ENCODE measurements at places on chromosomes 3 and 15.

GRCh38 chr3:138066972-138067371, 48.4 kb downstream of the DZIP1L start:
- no peak for DNase-seq

- DNase-seq: no peak
Observed at GRCh38 chr3:106332884-106333283, 464.1 kb upstream of the CBLB start.

DNA sequence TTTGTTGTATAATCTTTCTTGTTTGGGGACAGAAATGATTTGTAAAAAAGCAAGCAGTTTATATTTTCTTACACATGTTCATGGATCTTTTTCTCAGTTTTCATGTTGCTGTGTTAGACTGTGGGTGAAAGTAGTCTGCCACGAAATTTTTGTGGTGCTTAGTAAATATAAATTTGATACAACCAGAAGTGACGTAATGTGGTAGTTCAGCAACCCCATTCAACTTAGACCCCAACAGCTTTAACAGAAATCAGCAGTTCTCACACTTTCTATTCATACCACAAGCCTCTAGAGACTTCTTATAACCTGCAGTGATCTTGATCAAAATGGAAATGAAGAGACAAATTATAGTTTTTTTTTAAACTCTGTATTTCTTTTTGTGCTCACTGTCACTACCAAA, 120.2 kb upstream of the IGSF10 start:
- peak; percentile 71 for DNase-seq

- no peak for DNase-seq
Observed at GRCh38 chr15:98043160-98044014, 82.9 kb downstream of the ARRDC4 start.

DNA sequence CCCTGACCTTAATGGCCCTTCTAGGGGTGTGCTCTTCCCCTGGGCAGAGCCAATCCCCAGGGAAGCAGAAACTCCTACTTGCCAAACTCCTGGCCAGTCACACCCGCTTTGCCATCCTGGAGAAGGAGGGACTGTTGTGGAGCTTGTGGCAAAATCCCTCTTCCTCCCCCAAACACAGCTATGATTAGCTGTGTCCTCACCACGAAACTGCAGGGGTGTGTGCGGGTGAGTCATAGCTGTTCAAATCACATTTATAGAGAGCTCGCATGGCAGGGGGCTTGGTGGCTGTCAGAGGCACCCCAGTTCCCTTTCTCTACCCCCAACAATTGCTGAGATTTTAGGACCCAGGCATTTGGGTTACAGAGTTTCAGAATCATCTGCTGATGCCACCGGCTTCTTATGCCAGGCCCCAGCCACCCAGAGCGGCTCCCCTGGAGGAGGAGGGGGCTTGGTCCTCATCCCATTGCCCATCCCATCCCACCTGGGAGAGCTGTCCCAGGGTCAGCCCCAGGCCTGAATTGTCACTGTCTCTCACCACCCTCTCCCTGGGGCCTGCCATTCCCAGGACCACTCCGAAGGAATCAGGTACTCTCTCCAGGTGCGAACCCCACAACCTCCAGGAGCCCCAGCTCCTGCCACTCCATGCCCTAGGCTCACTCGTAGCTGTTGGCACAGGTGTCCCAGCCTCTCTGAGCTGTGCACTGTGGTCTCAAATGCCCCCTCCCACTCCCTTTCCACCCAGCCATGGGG, 28.8 kb upstream of the MAGEF1 start:
- peak; percentile 59 for DNase-seq

- peak; percentile 55 for DNase-seq
Observed at GRCh38 chr3:120645083-120645845, 36.8 kb downstream of the HGD start.

- peak; percentile 62 for DNase-seq
Observed at GRCh38 chr3:16665282-16665741, 60.1 kb upstream of the DAZL start.

DNA sequence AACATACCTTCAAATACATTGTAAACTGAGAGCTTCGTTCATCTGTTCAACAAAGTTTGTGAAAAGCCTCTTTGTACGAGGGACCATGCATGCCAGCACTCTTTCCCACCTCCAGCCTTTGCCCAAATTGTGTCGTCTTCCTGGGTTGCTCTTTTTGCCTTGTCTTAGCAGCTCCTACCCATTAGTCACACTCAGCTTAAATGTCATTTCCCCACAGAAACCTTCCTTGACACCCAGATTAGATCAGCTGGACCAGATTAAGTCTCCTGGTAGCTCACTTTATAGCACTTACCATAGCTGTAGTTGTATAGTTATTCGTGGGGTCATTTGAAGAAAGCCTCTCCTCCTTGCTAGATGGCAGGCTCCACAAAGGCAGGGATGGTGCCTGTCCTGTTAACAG, 24.1 kb upstream of the SNRK start:
- no peak for DNase-seq

GRCh38 chr15:99508311-99508645, 57.5 kb upstream of the MEF2A start:
- no peak for DNase-seq

DNA sequence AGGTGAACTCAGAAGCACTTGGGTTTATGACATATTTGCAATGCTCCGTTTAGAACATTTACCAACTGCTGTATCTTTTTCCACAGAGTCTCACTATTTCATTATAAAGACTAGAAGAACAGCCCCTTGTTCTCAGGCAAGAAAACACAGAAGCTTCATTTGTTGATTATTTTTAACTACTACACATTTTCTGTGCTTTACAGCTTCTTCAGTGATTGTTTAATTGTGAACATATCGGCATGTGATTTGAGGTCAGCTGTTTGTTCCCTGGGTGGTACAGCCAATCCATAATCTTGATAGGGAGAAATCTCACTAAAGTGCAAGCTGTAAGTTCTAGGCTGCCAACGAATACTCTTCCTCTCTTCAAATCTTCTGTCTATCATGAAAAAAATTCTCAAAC, 31.0 kb upstream of the DLG1 start:
- DNase-seq: no peak

DNA sequence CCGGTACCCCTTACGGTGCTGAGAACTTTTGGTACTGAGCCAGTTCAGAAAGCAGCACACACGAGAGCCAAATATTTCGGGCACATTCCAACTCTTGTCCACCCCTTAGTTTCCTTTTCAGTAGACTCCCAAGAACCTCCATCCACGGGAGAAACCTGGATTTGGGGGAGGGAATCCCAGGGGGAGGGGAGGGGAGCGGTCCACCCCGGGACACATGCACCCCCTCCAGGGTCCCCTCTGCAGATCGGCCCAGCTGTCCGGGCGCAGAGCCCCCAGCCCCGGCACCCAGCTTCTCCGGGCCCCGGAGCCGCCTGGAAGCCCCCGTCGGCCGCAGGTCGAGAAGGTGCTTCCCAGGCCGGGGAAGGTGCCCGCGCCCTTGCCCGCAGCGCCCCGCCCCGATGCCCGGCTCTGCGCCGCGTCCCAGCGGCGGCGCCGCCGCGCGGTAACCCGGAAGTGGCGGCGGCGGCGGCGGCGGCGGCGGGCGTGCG, 455 bp upstream of the ABHD17C start:
- DNase-seq: peak; percentile 50

DNA sequence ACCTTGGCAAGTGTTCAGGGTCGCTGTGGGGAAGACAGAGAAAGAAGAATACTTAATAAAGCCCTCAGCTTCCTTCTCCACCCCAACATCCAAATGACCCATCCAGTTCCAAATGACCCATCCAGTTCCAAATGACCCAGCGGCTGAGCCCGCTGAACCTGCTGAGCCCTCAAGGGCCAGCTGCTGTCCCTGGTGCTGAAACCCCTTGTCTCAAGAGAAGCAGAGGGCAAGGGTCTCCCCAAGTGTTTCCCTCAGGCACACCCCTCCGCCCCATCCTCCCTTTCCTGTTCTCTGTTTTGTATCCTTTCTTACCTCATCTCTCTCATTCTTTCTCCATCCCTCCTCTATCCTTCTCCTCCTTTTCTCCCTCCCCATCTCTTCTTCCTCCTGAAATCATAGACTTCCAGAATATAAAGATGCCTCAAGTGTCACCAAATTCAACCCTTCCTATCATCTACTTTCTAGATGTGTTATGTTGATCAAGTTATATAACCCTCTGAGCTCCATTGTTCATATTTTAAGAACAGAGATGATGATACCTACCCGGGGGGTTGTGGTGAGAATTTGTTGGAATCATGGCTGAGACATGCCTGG, 29.0 kb downstream of the CCDC33 start:
- DNase-seq: peak; percentile 23

- no peak for DNase-seq
Observed at GRCh38 chr15:88194162-88194561, 62.4 kb downstream of the NTRK3 start.

DNA sequence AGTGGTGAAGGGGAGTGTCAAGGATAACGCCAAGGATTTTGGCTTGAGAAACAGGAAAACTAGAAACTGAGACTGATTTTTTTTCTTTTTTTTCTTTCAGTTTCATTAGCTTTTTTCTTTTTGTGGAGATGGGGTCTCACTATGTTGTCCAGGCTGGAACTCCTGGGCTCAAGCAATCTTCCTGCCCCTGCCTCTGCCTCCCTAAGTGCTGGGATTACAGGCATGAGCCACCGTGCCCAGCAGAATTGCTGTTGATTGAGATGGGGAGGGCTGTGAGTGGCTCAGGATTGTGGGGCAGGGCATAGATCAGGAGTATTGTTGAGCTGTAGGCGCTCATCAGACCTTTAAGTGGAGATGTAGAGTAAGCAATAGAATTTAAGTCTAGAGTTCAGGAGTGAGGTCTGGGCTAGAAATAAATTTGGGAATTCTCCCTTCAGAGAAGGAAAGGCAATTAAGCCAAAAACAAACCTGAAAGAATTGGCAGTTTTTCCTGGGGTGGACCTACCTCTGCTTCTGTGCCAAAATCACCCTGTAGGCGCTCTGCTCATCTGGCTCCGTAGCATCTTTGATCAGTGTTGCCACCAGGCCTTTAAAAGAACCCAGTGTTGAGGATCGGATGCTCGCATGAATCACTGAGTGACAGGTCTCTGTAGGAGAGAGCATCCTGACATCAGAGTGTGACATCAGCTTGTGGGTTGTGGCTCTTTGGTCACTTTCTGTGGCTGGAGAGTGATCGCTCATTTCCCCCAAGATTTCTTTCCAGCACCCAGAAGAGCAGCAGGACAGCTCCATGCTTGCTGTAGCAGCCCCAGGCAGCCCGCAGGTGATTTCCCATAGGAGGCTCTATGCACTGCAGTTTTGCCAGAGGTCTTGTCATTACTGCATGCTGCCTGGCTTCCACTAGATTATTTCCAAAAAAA, 15.8 kb downstream of the ABHD17C start:
- peak; percentile 21 for DNase-seq

GRCh38 chr15:41812820-41813375, 15.0 kb upstream of the JMJD7 start:
- DNase-seq: no peak

DNA sequence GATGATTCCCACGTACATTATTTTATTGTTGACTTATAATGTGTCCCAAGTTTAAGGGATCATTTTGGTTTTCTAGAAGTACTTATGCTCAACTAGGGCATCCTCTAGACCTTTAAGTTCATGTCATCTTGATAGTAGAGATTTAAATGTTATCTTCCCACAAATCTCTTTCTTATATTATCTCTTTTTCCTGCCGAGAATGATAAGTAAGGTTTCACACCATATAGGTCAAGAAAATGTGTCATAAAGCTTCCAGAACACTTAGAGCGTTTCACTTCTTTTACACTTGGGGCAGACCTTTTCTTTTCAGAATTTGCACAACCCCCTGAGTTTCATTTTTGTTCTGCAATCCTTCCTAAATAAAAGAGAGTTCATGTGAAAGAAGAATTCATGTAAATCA, 142.0 kb upstream of the CBLB start:
- no peak for DNase-seq

GRCh38 chr3:23867400-23867799, 49.4 kb downstream of the NKIRAS1 start:
- DNase-seq: no peak

- DNase-seq: peak; percentile 99
Observed at GRCh38 chr3:4978204-4978965, 852 bp upstream of the BHLHE40 start.

GRCh38 chr3:182028081-182028480, 316.4 kb downstream of the SOX2 start:
- DNase-seq: no peak

GRCh38 chr3:117104792-117105191, 395.2 kb downstream of the TUSC7 start:
- peak; percentile 70 for DNase-seq

- DNase-seq: peak; percentile 71
Observed at GRCh38 chr3:15795651-15796308, 2.0 kb downstream of the ANKRD28 start.

GRCh38 chr3:114101101-114101500, 44.6 kb downstream of the QTRT2 start:
- no peak for DNase-seq

DNA sequence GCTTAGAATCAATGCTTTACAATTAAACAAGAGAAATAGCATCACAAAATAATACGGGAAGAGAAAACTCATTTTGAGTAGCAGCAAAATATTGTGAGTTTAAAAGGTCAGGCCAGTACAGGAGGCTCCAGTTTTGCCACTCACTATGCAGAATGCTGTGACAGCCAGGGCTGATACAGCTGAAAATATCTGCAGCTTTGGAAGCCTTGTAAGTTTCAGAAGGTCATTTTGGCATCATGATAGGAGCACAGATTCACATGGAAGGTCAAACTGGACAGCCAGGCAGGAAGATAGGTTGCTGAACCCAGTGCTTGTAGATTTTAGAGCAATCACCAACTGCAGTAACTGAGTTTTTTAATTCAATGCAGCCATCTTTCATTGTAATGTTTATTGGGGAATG, 14.1 kb downstream of the MBNL1 start:
- no peak for DNase-seq

DNA sequence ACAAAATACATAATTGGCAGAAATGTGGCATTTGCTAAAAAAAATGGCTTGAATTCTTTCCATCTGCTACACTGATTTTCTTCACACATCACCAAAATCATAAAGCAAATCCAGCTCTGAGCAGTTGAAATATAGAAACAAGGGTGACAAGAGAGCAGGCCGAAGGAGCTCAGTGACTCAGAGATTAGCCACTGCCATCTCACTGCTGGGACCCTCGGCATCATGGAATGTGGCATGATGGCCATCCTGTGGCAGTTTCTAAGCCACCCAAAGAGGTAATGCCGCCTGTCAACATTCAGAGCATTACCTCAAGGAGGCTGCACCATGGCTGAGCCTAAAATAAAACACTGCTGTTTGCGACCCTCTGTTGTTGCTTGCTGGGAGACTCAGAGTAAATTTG, 80.5 kb upstream of the OSBPL11 start:
- DNase-seq: no peak

GRCh38 chr3:177084616-177085015, 112.7 kb downstream of the TBL1XR1 start:
- no peak for DNase-seq

- no peak for DNase-seq
Observed at GRCh38 chr15:64373360-64373759, 7.9 kb downstream of the PCLAF start.

DNA sequence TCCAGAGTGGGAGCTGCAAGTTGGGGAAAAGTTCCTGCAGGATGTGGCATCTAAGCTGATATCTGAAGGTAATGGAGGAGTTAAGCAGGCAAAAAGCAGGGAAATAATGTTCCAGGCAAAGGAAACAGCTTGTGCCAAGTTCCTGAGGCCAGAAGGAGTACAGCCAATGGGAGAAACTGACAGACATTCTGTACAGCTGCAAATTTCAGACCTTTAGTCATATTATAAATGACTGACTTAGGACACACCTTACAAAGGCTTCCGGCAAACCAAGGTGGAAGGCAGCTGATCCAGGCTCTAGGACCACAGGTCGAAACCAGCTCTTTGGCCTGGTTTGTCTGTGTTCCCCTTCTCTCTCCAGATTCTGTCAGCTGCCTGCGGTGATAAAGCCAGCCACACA, 9.3 kb downstream of the WWTR1 start:
- no peak for DNase-seq

All from fibroblast of skin of abdomen (primary cell).